ENCODE measurements at places on chromosomes 6 and 20.

GRCh38 chr20:17910828-17911294 lies 57.7 kb downstream of the SNX5 start:
- DNase-seq: no peak

DNA sequence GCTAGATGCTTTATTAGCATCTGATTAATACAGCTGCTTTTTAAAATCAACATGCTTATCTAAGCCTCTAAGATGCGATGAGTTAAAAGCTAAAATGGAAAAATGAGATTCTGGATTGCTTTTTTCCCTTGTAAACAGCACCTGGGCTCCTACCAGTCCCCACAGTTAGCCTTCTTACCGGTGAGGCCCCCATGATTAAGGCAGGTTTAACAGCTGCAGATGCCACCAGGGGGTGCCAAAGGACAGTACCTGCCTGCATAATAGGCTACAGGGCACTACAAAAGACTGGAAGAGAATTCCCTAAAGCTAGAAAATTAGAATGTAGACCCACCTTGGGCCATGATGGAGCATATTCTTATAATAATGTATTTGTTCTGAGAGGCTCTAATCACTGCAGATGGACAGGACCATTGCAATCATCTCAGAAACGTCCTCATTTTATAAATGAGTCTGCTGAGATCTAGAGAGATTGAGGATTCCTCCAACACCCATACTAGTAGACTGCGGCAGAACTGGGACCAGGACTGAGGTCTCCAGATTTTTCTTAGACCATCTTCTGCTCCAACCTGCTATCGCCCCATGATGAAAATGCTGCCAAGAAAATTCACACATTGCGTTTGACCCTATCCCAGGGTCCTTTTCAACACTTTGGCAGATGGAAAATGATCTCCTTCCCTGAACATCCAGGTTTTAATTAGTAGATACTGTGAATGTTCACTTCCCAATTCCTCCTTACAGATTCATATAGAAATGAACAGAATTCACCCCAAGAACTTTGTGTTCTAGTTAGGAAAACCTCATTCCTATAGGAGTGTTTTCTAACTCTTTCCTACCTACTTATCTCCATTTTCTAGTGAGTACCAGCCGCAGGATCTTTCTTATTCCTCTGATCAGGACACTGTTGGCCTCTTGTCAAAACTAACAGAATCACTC lies 148.8 kb downstream of the RPS12 start:
- peak; percentile 39 for DNase-seq

DNA sequence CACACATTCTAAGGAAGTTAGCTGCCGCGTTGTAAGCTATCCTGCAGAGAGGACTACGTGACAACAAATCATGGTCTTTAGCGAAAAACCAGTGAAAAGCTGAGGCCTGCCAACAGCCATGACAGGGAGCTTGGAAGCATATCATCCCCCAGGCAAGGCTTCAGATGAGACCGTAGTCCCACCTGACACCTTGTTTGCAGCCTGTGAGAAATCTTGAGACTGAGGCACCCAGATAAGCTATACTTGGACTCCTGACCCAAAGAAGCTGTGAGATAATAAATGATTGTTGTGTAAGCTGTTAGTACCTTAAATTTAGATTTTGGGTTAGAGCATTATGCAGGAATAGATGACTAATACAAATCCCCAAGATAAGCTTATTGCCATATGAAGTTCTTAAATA lies 45.4 kb upstream of the SENP6 start:
- no peak for DNase-seq

DNA sequence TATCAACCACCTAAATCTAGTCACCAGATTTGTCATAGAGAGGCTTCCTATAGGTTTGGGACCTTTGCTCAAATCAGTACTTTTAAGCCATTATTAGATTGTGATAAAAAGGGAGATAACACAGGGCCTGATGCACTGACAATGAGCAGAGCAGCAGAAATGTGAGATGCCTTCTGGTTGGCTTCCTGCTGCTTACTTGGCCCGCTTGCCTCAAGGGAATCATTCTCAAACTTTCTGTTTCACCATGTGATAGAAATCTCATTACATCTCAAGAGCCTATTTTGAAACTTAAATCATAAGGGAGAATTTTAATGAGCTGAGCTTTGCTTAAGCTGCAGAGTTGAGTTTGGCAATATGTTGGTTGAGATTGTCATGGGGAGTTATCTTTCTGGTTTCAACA lies 606.0 kb downstream of the DHX35 start:
- no peak for DNase-seq

- DNase-seq: no peak
These were observed 3.5 kb downstream of the ZKSCAN8 start for GRCh38 chr6:28145231-28145630.
